ENCODE measurements at places on chromosomes 1 and 21.
A peak's percentile ranks its signal among the peaks of the same experiment; 100 is the strongest.

- DNase-seq, result no peak
Observed at GRCh38 chr1:8883491-8883890, 5.0 kb upstream of the ENO1 start.

GRCh38 chr1:110750562-110750961 lies 75.8 kb upstream of the KCNA3 start:
- DNase-seq, result no peak

DNA sequence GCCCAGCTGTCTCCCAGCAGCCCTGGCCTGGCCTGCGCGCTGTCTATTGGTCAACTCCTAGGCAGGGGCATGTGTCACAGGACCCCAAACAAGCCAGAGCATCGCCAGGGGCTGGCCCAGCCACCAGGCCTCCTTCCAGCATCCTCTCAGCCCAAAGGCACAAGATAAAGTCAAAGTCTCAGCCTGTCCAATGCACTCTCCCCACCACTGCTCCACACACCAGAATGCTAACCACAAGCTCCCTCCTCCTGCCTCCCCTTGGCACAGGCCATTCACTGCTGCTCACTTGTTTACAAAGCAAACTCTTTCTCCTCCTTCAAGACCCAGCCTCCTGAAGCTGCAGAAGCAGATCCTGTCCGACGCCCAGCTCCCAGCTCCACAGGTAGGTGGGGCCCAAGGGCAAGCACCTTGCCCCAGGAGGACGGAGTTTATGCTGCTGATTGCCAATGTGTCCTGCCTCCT lies 133.4 kb downstream of the DMRTB1 start:
- DNase-seq, result peak; percentile 88

DNA sequence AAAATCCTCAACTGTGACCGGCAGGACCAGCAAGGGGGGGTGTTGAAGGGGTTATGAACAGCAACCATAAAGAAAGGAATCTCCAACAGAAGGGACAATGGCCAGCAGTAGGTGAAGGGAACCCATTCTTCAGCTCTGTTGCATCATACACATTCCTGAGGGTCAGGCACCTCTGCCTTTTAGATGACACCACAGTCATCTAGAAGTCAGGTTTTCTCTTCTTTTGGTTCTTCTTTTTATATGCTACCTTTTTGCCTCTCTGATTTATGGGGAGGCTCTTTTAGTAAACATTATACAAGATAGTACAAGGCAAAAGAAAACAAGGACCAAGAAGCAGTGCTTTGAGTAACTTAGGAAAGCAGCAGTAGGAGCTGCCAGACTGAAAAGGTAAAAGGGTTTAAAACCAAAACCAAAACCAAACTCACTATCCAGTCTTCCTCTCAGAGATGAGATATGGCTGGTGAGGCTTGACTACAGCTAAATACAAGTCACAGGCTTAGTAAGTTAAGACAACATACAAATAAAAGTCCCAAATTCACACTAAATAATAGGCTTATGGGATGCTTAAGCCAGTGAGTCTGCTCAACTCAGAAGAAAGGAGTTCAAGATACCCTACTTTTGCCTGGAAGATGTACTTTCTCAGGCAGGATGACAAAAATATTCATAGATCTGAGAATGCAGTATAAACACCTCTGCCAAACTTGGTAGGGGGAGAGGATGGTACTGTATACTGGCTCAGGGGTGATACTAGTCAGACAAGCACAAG lies 4.1 kb downstream of the TEX38 start:
- no peak for DNase-seq

DNA sequence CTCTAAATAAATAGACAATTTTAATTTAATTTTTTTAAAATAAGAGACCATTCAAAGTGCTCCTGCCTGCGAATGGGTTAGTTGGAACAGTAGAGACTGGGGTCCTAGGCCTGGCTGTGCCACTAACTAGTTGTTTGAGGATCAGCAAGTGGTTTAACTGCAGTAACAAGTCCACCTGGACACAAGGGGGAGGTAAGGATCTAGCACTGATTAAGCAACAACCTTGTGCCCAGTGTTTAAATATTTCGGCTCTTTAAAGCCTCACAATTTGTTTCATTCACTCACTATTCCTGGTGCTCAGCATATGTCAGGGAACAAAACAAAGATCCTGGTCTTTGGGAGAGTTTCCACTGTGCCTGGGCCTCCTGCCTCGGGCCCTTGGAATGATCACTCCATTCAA lies 1.6 kb upstream of the AGT start:
- DNase-seq, result no peak

Measured in upper lobe of right lung (tissue), 1 donor.